Dorsolateral prefrontal cortex (tissue), 122 donors: ENCODE measurements at places on chromosomes 12 and 14.

DNA sequence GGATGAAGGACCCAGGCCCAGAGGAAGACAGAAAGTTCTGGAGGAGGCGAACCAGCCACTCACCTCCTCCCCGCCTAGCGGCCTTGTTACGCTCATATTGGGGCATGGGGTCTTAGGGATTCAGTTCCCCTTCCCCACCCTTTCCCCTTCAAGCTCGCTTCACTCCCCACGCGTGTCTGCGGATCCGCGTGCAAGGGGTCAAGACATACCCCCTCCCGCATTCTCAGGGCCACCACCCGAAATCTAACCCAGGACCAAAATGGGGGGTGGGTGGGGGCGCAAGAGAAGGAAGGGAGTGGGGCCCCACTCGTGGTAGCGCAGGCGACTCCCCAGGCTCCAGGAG, 584 bp upstream of the RFX4 start:
- no peak for DNase-seq

DNA sequence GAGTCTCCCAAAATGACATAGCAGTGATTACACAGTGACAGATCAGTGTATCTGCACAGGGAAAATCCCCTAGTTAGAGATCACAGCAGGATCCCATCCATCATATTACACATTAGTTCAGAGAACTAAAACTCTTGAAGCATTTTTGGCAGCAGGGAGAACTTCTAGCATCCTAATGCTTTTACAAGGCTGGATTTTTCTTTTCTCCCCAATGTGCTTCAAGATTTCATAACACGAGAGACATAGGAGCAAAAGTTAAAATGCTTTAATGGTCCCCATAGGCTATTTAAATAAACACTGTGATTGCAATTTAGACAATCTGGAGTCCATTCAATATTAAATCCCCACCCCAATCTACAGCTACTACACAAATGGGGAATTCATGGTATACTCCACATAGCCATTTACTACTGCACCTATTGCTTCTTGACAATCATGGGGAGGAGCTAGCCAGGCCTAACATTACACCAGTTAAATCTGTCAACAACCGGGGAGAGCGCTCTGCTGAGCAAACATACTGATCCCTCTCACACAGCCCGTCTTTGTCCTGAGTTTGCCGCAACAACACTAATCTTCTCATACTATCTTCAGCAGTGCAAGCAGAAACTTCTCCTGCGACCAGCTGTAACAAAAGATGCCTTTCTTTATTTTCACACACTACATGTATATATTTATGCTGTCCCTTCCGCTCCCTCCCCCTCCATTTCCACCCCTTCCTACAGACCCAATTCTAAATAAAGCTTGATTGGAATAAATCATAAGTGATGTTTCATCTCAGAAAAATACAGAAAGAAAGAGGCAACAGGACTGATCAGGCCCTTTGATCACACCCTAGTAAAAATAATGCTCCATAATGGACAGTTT, 120.3 kb upstream of the SOX5 start:
- DNase-seq: no peak

GRCh38 chr12:51323966-51324895, at the start of gene BIN2:
TSS of gene BIN2 (minus strand) at chr12:51324174. CDS start at chr12:51324102, 72 bp downstream.
- no peak for DNase-seq

DNA sequence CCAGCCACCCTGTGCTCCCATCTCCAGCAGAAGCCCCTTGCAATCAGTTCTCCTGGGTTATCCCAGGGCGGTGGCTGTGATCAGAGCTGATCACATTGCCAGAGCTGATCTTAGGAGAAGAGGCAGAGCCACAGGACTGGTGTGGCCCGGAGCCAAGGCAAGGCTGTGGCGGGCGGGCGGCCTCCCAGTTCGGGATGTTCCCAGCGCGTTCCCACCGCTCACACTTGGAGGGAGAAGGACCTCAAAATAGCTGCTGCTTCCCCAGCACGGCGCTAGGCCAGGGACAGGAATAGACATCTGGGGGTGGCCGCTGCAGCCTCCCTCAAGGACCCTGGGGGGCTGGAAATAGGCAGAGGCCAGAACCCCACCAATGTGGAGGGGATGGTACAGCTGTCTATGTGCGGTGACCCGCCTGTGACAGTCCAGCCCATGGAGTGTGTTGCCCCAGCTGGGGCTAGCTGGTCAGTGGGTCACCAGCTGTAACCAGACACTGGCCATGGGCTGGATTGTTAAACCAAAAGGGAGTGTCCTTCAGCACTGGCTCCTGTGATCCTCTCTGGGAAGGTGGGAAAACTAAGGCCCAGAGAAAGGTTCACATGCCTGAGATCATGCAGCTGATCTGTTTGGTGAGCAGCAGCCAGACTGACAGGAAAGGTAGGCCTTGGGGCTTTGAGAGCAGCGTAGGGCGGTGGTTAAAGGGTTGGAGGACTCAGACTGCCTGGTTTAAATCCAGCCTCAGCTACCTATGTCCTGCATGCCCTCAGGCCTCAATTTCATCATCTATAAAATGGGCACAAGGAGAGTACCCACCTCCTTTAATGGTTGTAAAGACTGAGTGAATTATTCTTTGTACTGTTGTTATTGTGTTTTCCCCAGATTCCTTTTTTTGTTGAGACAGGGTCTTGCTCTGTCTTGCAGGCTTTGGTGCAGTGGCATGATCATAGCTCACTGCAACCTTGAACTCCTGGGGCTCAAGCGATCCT, 8.0 kb upstream of the POP5 start:
- peak; percentile 83 for DNase-seq

DNA sequence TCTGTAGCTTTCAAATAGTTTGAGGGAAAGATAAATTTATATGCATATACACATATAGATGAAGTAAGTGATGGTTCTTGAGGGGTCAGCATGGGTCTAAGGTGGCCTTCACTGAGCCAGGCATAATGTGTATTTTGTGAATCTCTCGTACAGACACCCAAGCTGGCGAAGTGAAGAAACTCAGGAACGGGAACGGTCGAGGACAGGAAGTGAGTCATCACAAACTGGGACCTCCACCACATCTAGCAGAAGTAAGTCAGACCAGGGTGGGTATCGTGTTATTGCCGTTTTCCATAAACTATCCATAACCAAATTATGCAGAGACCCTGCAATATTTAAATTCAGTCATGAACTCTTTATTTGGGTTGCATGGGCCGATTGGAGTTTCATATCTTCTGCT, 15.4 kb upstream of the TNS2 start:
- no peak for DNase-seq

- DNase-seq: no peak
Measured at GRCh38 chr12:108430245-108430644, 84.8 kb upstream of the FICD start.

DNA sequence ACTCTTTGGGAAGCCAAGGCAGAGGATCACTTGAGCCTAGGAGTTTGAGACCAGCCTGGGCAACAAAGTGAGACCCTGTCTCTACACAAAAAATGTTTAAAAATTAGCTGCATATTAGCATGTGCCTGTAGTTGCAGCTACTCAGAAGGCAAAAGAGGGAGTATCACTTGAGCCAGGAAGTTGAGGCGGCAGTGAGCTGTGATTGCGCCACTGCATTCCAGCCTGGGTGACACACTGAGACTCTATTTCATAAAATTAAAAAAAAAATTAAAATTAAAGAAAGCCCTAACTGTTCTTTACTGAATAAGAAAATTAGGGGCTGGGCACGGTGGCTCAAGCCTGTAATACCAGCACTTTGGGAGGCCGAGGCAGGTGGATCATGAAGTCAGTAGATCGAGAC, 27.0 kb downstream of the SENP1 start:
- DNase-seq: no peak

DNA sequence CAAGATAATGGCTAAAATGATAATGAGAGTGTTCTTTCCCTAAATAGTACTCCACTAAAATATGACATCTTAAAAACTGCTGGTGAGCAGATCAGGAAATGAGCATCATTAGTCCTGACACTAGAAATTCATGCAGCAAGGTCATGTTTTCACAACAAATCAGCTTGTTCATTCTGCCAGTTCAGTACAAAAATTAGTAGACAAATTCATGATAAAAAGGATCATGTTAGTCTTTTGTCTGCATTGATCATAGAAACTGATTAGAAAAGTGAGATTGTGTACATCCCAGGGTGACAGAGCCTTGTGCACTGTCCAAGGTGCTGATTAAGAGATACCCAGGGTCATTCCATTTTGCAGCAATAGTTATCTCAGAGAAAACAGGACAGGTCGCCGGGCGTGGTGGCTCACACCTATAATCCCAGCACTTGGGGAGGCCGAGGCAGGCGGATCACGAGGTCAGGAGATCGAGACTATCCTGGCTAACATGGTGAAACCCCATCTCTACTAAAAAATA, 163.6 kb downstream of the RIMBP2 start:
- no peak for DNase-seq

GRCh38 chr12:43162138-43162537, 389.9 kb downstream of the ADAMTS20 start:
- no peak for DNase-seq

- DNase-seq: no peak
Measured at GRCh38 chr12:103830025-103830725, 10.9 kb downstream of the NT5DC3 start.

DNA sequence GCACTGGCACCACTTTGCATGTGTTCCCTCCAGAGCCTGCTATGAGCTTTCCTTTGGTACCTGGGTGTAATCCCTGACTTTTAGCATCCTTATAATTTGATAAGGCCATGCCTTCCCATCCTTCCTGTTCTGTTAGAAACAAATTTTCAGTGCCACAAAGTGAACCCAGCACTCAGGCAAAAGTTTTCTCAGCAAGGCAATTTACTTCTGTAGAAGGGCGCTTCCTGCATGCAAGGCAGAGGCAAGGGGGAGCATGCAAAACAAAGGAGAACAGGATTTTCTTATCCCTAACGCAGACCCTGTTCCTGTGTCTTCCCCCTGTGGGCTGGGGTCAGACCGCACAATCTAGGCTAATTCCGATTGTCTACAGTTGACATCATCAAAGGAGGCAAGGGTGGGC, 108.7 kb downstream of the RIN3 start:
- DNase-seq: no peak

- DNase-seq: no peak
Measured at GRCh38 chr14:50667684-50667995, 466 bp downstream of the SAV1 start.

DNA sequence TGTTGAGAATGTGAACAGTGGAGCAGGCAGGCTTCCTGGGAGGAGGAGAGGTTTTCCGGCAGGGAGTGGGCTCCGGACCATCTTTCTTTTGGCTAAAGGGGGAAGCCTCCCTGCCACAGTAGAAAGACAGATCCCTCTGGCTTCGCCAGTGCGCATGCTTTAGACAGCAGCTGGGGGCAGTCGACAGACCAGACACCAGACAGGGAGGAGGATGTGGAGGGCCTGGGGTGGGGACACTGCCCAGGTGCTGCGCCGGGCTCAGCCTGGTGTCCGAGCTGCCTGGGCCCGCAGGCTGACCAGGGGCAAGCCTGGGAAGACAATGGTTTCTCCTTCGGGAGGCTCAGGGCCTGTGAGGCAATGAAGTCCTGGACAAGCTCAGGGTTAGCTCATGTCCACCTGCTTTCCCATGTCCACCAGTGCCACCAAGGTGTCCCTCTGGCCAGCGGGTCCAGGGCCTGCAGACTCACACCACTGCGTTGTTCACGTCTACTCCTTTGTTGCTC, 67.3 kb downstream of the PRIMA1 start:
- DNase-seq: no peak

DNA sequence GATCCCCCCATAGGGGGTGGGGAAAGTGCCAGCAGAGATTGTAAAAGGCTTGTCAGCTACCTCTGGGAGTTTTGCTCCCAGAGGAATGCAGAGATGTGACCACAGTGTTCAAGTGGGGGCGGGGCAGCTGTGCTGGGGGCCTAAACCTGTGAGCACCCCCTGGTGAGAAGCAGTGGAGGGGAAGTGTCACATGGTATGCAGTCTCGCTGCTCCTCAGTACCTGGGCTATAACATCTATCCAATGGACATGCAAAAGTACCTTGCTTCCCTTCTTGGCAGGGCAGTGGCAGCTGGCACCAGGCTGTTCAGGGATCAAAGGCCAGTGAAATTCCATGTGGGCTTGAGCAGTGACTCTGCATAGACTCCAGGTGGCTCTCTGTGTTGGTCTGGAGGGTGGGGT, 20.3 kb downstream of the OR4K2 start:
- no peak for DNase-seq

DNA sequence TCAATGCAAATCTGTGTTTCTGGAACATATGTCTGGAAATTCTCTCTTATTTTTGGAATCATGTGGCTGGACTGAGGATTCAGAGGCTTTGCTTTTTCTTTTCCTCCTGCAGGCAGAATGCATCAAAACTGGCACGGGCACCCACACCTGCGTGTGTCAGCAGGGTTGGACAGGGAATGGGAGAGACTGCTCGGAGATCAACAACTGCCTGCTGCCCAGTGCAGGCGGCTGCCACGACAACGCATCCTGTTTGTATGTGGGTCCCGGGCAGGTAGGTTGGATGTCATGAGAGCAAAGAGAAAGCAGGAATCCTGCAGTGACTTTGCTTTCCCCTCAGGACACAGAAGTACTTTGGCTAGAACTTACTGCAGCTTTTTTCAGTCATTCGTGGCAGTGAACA, 90.3 kb downstream of the STAB2 start:
- no peak for DNase-seq

GRCh38 chr12:53995002-53995377, 5.0 kb upstream of the HOXC9 start:
- DNase-seq: no peak

DNA sequence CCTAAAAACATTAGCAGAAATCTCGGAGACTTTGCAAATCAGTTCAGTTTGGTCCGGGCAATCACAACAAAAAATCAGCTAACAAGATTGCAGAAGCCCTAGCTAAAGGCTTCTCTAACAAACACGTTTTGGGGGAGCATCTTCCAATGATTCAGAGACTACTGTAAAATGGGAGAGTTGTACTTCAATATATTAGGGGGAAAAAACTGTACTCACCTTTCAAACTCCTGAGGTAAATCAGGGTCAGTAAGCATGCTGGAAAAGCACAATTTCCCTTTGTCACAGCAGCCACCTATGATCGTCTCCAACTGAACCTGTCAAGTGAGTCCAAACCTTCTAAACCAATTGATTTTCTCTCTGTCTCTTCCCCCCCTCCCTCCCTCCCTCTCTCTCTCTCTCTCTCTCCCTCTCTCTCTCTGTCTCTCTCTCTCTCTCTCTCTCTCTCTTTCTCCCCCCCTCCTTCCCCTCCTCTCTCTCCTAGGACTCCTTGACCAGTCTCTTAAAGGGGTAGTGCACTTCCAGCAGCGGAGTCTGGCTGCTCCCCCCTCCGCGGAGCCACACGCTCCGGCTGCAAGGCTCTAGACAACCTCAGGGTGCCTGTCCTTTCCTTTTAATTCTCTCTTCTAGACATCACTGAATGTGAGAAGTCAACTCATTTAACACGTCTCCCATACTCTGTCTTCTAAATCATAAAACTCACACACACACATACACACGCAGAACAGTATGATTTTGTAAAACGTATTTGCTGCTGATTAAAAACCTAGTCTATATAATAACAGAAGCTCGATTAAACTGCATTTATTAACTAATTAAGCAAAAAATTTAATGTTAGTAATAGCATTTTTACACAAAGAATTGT, at the start of gene SOX5:
TSS of gene SOX5 (minus strand) at position 323 of the 862 bp plus-strand sequence. CDS start at position 254, 69 bp downstream.
- DNase-seq: no peak

GRCh38 chr12:29769162-29769858, 14.4 kb downstream of the TMTC1 start:
- DNase-seq: no peak
